H7 (cell line): ENCODE measurements at places on chromosomes 1 and 21. TPM values are rescaled to one million over a fixed set of nuclear protein-coding genes. Genes with fewer than 3 reads are reported as not detected.

The OPRD1 gene
- 0.52 and 0.81 TPM in 2 replicates for total RNA-seq

GRCh38 chr1:181205901-181206300 lies 117.4 kb downstream of the IER5 start:
- no peak for DNase-seq

- peak; percentile 87 for DNase-seq
Measured at GRCh38 chr21:39096754-39097153, 86.5 kb downstream of the PSMG1 start.

GRCh38 chr1:182389619-182390047 lies 2.0 kb downstream of the GLUL start:
- no peak for DNase-seq

DNA sequence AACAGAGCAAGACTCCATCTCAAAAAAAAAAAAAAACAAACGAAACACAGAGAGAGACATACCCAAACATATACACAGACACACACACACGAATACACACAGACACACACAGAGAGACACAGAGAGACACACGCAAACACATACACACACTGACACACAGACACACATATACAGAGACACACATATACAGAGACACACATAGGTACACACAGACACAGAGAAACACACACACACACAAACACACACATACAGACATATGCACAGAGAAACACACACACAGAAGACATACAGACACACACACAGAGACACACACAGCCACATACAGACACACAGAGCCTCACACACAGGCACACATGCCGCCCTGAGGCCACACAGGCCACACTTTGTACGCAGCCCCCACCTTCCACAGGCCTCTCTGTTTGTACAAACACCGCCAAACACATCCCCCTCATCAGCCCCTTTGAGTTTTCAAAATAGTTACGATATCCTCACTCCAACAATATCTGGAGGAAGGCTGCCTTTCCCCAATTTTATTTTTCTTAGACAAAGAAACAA lies 57.5 kb upstream of the ABCG1 start:
- no peak for DNase-seq
